ENCODE measurements at places on chromosomes 12 and 14.

DNA sequence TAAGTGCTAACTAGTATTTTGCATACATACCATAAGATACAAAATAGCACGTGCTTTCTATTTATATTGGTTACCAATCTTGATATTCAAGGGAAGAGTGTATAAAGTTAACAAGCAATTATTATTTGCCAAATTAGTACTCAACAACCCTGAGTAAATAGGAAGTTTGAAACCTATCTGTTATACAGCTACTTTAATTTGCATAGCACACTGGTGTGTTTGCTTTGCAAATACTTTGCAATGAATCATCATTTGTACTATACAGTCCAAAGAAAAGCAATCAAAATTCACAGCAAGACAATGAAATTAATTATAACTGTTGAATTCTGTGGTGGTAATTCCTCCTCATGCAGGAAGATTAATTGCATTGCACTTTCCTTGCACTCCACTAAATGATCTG, 469.1 kb downstream of the PRKD1 start:
- DNase-seq: no peak

DNA sequence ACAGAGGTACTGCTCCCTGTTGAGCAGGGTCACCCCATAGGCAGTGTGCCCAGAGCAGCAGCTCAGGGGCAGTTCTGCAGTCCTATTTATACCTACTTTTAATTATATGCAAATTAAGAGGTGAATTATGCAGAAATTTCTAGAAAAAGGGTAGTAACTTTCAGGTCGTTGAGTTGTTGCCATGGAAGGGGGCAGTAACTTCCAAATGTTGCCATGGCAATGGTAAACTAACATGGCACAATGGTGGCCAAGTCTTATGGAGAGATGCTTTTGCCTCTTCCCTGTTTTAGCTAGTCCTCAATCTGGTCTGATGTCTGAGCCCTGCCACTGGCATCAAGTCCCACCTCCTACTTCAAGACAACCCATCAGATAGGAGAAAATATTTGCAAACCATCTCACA, 30.4 kb upstream of the P2RX7 start:
- no peak for DNase-seq

DNA sequence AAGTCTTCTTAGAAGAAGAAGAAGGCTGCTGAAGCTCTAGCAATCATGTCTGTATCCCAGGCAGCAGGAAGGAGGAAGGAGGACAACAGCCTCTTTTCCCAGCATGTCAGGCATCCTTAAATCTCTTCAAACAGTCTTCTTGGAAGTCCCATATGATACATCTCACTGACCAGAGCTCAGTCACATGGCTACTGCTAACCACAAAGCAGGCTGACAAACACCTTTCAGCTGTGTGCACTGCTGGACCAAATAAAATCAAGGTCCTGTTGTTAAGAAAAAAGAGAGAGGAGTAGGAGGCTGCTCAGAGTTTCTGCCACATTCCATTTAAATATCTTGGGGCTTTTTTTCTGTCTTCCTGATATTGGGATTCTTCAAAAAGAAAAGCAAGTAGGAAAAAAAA, 203.4 kb upstream of the PELI2 start:
- no peak for DNase-seq

GRCh38 chr12:44589697-44590096, 286.4 kb downstream of the NELL2 start:
- DNase-seq: no peak

- DNase-seq: no peak
Observed at GRCh38 chr14:69325086-69325485, 65.1 kb downstream of the GALNT16 start.

DNA sequence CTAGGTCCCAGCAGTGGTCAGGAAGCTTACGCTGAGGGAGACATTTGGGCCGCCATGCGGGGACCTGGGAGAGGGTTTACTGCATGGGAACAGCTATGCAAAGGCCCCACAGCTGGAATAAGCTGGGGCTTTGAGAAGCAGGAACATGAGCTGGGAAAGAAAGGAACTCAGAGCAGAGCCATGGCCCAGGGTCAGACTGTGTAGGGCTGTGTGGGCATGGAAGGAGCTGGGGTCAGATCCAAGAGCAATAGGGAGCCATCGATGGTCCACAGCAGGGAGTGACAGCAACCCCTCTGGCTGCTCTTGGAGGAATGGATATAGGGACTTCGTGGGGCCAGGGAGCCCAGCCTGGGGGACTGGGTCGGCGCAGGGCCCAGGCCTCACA, 151.6 kb downstream of the ADGRD1 start:
- DNase-seq: no peak

DNA sequence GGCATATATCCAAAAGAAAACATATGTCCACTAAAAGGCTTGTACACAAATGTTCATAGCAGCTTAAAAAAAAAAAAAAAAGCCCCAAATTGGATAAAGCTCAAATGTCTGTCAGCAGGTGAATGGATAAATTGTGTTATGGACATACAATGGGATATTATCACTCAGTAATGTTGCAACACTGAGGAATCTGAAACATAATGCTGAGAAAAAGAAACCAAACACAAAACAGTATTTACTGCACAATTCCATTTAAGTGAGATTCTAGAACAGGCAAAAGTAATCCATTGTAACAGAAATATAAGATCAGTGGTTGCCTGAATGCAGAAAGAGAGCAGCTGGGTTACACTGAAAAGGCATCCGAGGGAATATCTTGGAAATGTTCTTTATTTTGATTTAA, 117.9 kb downstream of the SLC15A5 start:
- DNase-seq: no peak

GRCh38 chr12:77953528-77954205, 123.0 kb downstream of the NAV3 start:
- DNase-seq: no peak

DNA sequence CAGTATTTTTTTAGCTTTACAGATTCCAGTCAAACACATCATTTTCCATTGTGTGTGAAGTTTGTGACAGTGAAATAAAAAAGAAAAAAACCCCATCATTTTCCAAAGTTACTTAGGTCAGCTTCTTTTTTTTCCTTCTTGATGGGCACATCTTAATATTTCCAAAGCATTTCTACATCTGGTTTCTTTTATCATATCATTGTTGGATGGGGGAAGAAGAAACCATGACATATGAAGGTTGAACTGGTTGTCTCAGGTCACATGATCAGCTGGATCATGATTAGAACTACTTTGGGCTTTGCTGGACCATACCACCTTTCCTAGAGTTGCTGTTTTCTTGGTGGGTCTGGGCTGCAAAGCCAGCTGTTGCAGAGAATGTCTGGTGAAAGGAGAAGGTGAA, 59.8 kb downstream of the FOS start:
- no peak for DNase-seq

All from stimulated activated CD8-positive, alpha-beta memory T cell treated with anti-CD3 and anti-CD28 coated beads, Interleukin-15, amount 100 ng/mL, for 48 hours (primary cell).